Keratinocyte (primary cell): ENCODE measurements at places on chromosomes 4 and X. TPM values are rescaled to one million over a fixed set of nuclear protein-coding genes. Genes with fewer than 3 reads are reported as not detected.

GRCh38 chr4:109557433-109557832, 2.6 kb upstream of the MCUB start:
- DNase-seq = no peak

DNA sequence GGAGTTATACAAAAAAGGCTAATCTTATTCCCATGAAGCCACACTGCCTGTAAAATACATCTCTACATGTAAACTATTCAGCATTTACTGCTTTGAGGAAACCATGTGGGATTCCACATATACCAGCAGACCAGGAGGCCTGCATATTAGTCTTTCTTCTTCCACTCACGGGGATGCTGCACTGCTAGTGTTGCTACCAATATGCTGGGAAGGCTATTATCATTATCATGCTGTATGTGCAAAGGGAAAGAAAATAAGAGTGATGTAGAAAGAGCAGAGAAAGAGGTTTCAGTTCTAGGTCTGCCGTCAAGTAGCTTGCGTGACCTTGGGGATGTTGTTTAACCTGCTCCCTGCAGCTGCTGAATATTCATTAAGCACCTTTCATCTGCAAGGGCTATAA, 61.0 kb downstream of the MGST2 start:
- no peak for DNase-seq

DIAPH2 gene
- polyA plus RNA-seq = 4.2 to 7.4 TPM (median 5.9 TPM) in 3 replicates

DNA sequence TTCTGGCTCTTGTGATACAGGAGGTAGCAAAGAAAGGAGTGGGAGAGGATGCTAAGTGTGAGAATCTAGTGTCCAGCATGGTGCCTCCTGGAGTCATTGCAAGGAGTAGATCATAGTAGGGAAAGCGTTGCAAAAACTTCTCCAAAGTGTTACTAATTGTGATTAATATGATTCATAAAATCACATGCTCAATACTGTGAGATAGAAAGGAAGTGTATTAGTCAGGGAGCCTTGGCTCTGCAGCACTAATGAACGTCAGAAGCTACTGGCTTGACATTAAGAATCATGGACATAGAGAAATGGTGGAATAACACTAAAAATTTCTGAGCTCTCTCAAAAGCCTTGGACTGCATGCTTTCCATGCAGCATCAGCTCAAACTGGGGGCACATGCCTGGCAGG, 299.1 kb downstream of the EVC2 start:
- no peak for DNase-seq

DNA sequence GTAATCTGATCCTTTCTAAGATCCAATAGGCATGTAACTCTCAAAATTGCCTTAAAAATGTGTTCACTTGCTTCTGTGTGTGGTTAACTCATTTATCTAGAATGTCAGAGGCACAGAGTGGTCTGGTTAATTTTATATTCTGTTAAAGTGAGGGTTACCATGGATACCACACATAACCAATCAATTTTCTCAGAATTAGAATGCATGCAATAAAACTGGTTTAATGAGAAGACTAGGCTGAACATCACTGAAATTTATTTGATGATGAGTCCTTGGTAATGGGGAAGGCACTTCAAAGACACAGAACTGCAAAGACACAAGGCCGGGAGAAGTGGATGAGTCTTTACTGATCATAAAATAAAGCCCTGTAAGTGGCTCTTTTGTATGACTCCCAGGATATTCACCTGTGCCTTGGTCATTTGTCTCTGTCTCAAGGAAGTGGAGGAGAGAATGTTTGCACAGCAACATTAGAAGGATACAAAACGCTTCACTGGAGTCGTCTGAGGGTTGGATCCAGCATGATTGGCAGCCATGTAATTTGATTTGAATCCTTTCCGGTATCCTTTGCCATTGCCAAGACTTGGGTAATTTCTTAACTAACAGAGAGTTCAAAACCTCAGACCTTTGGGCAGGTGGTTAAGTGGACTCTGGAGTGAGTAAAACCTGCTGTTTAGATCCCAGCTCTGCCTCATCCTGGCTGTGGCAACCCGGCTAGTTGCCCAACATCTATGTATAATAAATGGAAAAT, 94.0 kb upstream of the RBPJ start:
- DNase-seq = no peak

- DNase-seq = peak; percentile 95
Observed at GRCh38 chr4:156771171-156771837, 200.3 kb downstream of the PDGFC start.

SERTM2 gene
- not detected in 3 replicates for polyA plus RNA-seq

DNA sequence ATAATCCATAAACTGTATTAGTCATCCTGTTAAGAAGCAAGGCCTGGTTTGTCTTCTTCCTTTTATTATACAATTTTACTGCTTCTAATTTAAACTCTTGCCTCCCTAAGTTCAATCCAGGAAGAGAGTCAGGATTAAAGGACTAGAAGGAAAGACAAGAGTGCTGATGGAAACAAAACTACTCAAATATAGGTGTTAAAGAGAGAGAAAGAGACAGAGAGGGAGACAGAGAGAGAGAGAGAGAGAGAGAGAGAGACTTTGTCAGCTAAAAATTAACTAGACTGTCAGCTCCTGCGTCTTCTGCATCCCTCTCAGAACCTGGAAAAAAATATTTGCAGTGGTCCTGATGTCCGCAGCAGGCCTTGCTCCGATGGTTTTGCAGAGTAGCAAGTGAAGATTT, 13.5 kb upstream of the FGG start:
- DNase-seq = no peak

- DNase-seq = no peak
Observed at GRCh38 chrX:40644176-40644575, 3.2 kb downstream of the CXorf38 start.

GRCh38 chr4:38716256-38716655, 52.3 kb downstream of the KLF3 start:
- DNase-seq = no peak

PRKG2 gene
- polyA plus RNA-seq = 0.26 to 0.68 TPM (median 0.44 TPM) in 3 replicates

- DNase-seq = no peak
Observed at GRCh38 chrX:69605521-69605920, 10.4 kb upstream of the EDA start.

- DNase-seq = no peak
Observed at GRCh38 chr4:3424522-3425095, 17.2 kb upstream of the HGFAC start.

IL21 gene
- not detected in 3 replicates for polyA plus RNA-seq

GRCh38 chr4:21415728-21416127, 532.8 kb downstream of the KCNIP4 start:
- no peak for DNase-seq

CHRDL1 gene
- polyA plus RNA-seq = not detected in 3 replicates

DNA sequence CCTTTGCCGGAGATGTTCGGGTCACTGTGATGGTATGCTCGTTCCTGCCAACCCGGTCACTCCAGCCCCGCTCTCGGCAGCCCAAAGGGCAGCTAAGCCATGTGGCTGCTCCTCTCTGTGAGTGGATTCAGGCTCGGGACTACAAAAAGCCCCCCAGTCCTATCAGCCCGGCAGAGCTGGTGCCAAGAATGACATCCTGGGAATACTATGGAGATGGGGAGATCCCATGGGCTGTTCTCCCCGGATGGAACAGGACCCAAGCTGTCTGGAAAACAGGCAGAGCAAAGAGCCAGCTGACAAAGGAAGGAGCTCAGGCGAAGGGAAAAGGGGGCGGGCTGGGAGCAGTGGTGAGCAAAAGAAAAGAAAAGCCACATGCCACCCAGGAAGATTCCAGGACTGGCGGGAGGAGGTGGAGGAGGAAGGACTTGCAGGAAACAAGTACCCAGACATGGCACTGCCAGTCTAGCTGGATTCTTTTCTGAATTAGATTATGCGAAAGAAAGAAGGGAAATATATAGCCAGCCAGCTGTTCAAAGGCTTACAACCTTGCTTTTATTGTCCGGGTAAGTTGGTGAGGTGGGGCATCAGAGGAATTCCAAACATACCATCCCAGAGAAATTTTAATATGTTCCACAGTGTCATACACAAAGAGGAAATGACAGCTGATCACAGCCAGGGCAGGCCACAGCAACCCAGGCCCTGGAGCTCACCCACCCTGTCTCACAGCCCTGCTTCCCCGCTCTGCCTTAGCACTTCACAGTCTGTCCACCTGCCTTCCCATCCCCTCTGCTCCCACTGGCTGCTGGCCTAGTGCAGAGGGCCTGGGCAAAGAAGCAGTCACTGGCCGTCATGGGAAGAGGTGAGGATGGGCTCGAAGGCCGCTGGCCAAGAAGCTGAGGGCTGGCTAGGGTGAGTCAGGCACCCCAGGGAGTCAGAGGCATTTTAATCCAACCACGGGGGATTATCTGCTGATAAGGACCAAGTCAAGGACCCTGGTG, 3.4 kb downstream of the NDP start:
- DNase-seq = no peak

DNA sequence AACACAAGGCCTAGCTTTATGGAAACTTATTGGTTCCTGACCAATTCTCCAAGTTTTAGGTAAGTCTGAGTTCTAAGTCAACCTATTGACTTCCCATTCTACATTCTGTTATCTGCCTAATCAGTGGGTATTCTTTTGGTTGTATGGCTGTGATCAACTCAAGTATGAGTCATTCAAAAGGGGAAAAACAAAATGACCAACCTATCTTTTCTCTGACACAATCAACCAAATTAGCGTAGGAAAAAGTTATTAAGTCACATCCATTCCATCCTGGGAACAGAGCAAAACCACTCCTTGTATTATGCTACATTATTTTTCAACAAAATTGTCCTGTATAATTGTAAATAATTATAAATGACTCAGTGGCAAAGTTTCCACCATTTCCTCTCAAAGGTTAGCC, 136.2 kb downstream of the SHROOM4 start:
- no peak for DNase-seq

DNA sequence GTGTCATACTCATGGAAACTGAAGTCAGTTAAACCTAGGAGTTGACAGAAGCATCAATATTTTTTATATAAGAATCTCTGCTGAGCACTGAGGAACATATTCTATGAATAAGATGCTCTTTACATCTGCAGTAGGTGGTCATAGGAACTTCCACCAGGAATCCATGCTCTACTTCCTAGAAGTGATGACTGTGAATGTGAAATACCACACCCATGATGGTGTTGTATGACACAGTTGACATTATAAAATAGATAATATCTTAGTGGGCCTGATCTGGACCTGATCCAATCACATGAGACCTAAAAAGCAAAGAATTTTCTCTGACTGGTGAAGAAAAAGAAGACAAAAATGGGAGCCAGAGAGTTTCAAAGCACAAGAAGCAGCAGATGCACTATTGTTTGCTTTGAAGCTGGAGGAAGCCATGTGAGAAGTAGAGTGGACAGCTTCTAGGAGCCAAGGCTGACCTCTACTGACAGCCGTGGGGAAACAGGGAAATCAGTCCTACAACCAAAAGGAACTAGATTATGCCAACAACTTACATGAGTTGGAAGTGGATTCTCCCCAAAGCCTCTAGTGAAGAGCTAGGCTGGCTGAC, 68.6 kb upstream of the HS3ST1 start:
- DNase-seq = peak; percentile 59

GRCh38 chr4:74539044-74539790, 94.3 kb downstream of the AREG start:
- no peak for DNase-seq

GRCh38 chrX:44828008-44828605, 15.7 kb upstream of the DUSP21 start:
- DNase-seq = peak; percentile 21

DNA sequence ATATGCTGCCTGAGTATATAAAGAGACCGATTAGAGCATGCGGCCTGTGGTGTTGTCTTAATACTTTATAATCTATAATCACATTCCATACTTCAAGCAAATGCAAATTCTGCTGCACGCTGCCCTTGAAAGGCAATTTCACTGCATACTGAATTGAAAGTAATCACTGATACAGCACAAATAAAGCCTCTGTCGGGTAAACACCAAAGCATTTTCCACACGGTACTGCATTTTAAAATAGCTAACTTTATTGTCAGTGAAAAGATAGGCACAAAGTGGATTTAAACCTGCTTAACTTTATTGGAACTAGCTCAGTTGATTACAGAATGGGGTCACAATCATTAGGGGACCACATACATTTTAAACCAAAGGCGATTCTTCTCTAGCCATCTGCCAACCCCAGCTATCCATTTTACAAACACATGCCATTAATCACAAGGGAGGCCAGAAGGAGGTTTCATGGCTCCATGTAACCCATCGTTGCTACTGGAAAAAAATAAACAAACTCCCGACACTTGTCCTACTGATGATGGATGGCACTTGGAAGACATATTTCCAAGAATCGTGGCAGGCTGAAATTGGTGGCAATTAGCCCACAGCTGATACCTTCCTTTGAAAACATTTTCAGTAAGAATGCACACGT, 65.9 kb downstream of the AMOT start:
- DNase-seq = no peak

SPRY1 gene
- polyA plus RNA-seq = 1.7 to 3.6 TPM (median 3.4 TPM) in 3 replicates

DNA sequence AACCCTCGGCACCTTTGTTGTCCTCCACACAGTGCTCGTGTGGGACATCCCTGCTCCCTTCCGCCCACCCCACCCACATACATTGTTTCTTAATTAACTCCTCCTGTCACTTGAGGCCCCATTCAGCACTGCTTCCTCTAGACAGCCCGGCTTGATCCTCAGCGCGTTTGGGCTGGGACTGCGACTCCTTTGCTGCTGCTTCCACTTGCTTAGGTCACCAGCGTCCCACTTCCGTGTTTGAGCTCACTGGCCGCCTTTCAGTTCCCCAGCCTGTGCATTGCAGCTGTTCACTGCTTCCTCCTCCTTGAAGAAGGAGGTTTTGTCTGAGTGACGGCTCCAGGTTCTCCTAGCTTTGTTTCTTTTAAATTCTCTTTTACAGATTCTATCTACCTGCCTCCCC, 16.1 kb downstream of the RNF4 start:
- DNase-seq = no peak

DNA sequence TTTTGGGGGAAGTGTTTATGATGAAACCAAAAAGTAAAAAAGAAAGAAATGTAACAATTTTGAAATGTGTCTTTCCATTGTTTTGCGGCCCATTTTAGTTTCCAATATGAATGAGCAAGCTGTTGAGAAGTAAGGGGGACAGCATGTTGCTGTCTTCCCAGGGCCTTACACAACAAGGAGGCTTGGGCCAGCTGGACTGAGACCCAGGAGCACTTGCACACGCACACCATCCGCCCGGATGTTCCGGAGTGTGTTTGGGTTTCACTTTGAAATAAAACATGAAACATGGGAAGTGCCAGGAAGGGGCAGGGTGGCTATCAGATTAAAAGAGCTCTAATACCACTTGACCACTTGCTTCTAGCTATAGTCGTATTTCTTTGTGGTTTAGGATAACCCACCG, 144.4 kb downstream of the NHS start:
- DNase-seq = no peak
